ENCODE measurements at places on chromosomes 1 and 21.

DNA sequence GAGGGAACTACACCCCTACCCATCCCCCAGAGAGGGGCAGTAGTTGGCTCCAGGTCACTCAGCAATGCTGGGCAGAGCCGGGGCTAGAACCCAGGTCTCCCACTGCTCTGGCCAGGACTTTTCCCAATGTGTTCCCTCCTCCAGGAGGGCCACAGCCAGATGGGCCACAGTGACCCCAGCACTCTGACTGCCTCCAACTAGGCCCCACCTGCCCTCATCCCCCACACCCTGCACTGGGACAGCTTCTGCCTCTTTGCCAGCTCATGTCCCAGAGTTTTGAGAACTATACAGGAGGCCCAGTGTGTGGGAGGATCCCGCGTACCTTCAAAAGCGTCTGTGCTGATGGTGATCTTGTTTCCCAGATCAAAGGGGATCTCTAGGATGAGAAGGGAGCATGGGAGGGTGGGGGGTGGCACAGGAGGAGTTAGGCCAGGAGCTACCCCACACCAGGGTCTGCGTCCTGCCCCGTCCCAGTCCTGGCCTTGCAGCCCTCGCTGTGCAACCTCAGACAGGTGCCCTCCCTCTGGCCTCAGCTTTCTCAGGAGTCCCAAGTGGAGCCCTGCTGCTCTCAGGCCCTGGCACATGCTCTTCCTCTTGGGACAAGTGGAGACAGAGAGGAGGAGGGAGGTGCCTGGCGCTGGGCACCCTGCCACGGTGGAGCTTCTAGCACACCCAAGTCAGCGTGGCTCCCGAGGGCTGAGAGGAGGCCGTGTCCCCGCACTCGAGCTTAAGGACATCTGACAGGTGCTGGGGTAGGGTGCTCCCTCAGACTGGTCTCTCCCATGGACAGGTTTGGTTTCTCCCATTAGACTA is 22.0 kb downstream of the MYOM3 start:
- no peak for DNase-seq

DNA sequence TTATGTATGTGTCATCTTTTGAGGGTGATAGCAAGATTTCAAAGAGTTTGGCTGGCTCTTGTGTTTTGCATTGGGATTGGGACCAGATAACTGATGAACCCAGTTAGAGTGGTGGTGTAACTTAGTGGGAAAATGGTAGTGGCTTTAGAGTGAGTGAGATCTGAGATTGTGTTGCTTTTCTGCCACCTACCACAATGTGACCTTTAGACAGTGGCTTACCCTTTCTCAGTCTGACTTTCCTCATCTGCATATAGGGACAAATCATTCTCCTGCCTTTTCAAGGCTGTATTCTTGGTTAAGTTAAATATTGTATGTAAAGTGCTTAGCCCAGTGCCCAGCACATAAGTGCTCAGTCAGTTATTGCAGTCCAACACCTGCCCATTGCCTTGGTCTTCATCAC is 31.3 kb downstream of the CENPF start:
- no peak for DNase-seq

- no peak for DNase-seq
Measured at GRCh38 chr21:26087223-26087918, 83.2 kb downstream of the APP start.

DNA sequence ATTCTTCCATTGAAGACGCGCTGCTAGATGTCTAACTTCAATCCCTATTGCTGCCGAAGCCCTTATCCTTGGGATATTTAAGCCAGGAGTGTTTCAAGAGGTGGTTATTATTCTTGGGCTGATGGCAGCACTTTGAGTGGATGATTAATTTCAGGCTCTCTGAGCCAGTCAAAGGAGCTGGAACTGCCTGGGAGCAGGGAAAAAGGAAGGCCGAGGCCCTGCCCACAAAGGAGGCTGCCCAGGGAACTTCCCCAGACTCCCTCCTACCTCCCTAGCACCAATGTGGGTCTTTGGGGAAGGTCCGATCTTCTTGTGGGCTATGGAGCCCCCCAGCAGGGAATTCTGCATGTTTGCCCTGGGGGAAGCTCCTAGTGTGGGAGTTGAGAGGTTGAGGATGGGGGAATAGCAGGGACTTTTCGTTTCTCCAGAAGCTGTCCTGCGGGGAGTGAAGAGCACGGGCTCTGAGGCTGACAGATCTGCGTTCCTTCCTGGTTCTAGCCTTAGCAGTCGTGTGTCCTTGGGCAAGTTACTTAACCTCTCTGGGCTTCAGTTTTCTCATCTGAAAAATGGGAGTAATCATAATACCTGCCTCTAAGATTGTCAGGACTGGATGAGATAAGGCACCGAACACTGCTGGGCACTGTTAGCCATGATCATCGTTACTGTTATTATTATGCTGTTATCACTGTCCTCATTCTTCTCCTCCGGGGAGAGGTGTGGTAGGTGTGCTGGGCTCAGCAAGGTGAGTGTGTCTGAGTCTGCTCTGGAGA is 6.3 kb downstream of the KCNQ4 start:
- DNase-seq = no peak

DNA sequence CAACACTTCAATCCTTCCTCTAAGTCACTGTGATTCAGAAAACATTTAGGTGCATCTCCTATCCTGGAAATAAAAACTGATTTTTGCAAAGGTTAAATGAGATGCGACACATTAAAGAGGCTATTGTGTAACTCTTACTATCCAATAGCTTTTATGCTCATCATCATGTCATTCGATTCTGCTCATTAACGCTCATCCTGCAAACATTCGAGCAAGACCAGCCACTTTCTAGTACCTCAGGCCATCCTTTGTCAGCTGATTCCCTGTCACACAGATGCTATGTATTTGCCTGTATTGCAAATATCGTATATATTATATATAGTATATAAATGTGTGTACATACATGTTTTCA is 131.6 kb downstream of the TLR5 start:
- DNase-seq = no peak
